ENCODE measurements at places on chromosomes 5 and 9.
A peak's percentile ranks its signal among the peaks of the same experiment; 100 is the strongest.

- no peak for DNase-seq
These were observed 181.9 kb upstream of the SEMA6A start for GRCh38 chr5:116756531-116756930.

DNA sequence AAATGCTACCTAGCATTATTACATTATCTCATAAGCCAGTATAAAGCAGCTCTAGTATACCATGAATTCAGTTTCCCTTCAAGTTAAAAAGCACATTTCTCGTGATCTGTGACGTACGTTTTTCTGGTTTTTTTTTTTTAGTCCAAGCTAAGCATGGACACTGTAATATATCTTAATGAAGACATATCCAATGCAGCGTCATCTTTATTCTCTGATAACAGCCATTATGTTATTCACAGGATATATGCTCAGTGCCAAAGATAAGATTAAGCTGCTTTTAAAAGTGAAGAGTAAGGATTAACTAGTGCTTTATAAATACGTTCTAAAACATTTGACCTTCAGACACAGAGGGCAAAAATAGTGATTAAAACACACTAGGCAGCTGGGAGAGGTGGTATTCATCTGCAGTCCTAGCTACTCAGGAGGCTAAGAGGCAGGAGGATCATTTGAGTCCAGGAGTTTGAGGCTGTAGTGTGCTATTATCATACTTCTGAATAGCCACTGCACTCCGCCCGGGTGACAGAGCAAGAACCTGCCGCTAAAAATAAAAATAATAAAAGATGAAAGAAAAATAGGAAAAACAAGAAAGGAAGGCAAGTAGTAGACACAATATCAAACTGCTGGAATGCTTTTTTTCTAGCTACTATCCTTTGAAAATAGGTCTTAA lies 7.7 kb downstream of the CSNK1A1 start:
- DNase-seq, result no peak

DNA sequence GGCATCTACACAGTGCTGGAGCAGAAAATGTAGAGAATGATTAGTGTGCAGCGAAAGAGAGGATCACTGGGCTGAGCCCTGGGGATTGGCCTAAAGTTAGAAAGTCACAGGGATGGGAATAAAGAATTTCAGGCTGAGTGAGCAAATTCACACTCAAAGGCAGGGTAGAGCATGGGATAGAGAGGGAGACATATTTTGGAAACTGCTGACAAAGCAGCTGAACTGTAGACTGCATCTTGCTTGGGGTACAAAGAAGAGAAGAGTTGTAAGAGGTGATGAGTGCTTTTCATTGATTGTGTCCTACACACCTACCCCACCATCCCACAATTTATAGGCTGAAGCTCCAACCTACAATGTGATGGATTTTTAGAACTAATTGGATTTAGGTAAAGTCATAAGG lies 677.8 kb downstream of the TAF11L14 start:
- no peak for DNase-seq

DNA sequence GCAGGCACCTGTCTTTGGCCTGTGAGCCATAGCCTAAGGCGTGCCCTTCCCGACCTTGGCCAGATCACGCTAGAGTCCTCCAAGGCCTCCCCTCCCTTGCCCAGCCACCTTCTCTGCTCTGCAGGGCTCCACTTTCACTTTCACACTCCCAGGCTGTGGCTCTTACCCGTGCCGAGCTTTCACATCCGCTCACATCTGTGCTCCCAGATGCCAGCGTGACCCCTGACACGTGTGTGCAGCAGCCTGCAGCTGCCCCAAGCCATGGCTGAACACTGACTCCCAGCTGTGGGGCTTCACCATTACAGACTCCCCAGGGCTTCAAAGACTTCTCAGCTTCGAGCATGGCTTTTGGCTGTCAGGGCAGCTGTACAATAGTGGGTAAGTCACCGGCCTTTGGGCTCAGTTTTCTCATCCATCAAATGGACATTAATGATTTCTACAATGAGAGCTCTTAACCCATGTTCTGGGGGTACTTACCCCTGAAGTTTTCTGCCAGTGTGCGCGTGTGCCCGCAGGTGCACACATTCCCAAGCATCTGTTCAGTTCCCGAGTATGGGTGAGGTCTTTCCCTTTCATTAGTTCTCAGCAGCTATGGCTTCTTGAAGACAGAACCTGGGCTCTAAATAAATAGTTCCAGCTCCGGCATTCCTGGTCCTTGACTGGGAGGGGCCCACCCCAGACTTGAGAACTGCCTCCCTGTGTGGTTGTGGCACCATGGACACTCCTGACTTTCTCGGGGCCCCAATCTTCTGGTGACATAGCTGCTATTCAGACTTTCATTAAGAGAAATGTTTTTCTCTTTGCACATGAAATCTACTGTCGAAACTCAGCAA lies 118.6 kb downstream of the RGS3 start:
- peak; percentile 80 for DNase-seq

- DNase-seq, result no peak
These were observed 115.6 kb downstream of the TRPM6 start for GRCh38 chr9:74772121-74772520.

- DNase-seq, result no peak
These were observed 25.3 kb downstream of the YIPF5 start for GRCh38 chr5:144144956-144145751.

DNA sequence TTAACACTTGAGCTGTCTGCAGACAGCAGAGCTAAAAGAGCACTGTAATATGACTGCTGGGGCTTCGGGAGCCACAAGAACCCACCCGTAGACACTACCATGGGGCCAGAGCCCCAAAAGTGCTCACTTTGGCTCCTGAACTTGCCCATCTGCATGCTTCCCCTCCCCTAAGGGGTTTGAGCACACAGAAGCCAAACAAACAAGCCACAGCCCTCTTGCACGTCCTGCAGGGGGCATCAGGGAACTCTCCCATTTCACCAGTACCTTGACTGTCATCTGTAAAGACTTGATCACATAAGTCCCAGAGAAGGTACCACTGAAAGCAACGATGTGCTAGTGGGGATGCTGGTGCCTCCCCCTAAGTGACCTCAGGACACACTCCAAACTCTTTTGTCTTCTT lies 681.8 kb downstream of the SEMA5A start:
- no peak for DNase-seq

DNA sequence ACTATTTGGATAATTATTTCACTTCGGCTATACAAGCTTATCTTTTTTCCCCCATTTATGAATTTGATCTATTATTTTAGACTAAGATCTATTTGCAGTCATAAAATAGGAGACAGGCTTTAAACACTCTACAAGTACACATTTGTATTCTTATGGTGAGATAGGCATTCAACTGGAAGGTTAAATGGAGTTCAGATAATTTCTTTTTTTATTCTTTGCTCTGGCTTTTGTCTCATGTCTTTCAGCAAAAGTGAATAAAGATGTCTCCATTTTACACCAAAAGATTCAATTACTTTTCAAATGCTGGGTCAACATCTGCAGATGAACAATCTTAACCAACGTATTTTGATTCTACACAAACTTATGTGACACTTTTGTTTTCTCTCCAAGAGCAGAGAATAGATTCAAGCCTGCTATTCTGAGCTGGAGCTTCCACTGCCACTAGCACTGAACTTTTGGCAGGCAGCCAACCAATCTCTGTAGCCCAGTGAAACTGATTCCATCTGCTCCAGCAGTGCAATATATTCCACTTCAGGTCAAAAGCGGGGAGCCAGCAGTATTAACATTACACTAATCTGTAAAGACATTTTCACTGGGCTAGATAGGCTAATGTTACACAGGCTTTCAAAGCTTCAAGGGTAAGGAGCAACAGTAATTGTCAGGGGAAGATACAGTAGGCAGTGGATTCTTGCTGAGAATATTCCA lies 452.0 kb upstream of the ZNF608 start:
- DNase-seq, result no peak

DNA sequence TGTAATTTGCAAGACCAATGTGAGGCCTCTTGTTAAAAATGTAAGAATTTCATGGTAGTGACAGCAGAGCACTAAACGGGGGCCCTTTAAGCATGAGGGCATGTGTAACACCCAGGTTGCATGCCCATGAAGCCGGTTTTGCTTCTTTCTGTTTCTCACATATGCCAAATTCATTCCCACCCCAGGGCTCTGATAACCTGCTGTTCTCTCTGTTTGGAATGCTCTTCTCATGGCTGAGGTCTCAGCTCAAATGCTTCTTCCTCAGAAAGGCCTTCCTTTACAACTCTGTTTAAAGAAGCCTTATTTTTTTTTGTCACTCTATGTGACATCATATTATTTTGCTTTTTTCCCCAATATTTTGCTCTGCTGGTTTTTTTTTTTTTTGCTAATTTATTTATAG lies 369.0 kb downstream of the KIAA0825 start:
- no peak for DNase-seq

- DNase-seq, result no peak
These were observed 91.4 kb upstream of the PHYKPL start for GRCh38 chr5:178323961-178324360.

DNA sequence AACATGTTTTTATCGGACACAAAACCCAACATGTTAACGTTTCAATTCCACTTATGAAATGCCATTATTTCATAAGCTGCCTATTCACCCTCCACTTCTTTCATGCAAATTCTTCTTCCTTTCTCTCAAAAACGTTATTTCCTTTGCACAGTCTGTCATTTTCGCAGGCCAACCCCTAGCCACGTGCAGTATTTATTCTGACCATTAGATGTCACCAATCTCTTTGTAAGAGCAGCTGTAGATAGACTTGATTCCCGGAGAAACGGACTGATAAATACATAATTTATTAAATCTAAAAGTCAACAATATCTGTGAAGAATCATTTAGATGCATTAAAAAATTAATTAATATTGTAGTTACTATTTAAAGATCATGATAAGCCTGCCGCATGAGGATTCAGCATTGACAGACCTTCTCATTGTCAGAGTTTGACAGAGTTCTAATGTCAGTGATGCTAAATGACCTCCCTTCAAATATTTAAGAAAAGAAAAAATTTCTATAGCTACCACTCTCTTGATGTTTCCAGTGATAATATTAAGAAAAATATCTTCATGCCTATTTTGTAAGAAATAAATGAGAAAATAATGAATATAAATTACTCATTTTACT lies 933.6 kb downstream of the CDH12 start:
- DNase-seq, result no peak

Data from activated T-cell treated with anti-CD3 and anti-CD28 coated beads, Interleukin-2, amount 50 U/mL, for 24 hours (primary cell).